ENCODE measurements at places on chromosomes 5 and 9. TPM values are rescaled to one million over a fixed set of nuclear protein-coding genes. Genes with fewer than 3 reads are reported as not detected.

The NIPSNAP3A gene
- total RNA-seq: 14.6 TPM

- no peak for DNase-seq
Measured at GRCh38 chr5:115655994-115656393, 30.2 kb upstream of the TMED7 start.

DNA sequence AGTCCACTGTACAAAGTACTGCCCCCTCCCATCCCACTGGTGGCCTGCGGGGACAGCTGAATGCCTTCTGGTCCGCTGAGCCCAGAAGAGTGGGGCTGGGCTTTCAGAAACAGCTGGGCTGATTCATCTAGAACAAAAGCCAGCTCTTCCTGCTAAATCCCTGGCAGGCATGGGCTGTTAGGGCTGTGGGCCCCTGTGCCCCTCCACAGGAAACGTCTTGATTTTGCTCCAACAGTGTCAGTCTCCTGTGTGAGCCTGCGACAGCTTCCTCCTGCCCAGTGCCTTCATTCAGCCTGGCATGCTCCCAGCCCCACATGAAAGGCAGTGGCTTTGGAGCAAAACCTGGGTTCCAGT is 6.9 kb upstream of the GSN start:
- no peak for DNase-seq

The GRM6 gene
- total RNA-seq: 0.23 TPM

DNA sequence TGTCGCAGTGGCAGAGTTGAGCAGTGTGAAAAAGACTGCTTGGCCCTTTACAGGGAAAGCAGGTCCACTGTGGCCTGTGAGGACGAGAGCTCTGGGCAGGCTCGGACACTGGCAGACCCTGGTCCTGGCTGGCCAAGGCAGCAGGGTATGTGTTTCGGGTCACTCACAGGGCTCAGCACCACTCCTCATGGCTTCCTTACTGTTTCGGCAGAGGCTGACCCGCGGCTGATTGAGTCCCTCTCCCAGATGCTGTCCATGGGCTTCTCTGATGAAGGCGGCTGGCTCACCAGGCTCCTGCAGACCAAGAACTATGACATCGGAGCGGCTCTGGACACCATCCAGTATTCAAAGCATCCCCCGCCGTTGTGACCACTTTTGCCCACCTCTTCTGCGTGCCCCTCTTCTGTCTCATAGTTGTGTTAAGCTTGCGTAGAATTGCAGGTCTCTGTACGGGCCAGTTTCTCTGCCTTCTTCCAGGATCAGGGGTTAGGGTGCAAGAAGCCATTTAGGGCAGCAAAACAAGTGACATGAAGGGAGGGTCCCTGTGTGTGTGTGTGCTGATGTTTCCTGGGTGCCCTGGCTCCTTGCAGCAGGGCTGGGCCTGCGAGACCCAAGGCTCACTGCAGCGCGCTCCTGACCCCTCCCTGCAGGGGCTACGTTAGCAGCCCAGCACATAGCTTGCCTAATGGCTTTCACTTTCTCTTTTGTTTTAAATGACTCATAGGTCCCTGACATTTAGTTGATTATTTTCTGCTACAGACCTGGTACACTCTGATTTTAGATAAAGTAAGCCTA is 15.7 kb downstream of the SQSTM1 start:
- no peak for DNase-seq

The CFAP90 gene
- total RNA-seq: 0.87 TPM

The IL9 gene
- not detected for total RNA-seq

GRCh38 chr9:132783006-132783405 is 95.1 kb downstream of the AK8 start:
- DNase-seq: no peak

GRCh38 chr5:176742246-176743105 is 67.9 kb upstream of the UNC5A start:
- no peak for DNase-seq
